ENCODE measurements at places on chromosomes 5 and 9.

DNA sequence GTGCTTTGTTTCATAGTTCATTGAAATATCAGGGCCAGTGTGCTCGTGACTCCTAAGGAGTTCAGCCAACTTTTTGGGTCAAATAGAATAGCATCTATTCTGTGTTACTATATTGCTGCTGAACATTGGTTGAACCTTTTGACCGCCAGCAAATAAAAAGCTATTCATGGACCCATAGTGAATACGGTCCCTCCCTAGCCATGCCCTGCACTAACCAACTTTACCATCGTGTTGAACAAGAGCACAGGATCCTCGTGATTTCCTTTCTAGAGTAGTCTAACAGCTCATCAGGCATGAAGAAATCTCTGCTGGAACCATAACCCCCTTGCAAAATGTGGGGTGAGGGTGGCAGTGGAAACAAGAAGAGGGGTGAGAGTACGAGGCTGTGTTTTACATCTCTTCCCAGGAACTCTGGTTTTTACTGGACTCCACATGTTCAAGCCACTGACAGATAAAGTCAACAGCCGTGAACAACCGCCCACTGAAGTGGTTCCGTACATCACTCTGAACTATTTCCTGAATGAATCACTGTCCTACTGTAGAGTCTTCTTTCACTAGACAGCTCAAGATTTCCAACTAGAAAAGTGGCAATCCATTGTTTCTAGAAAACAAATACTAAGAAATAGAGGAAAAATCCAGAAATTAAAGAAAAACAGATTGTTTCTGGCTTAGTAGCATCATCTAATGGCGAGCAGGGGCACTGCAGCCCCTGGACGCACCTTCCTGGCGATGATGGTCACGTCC lies 70.1 kb upstream of the SPATA31E1 start:
- H3K4me3 ChIP-seq: no peak overlapping the region
- no peak overlapping the region for H3K27ac ChIP-seq
- no peak for DNase-seq
- peaks cover 4% of the 10 kb centered on the region for H3K4me1 ChIP-seq
- no peaks in the 10 kb centered on the region for H3K36me3 ChIP-seq

- no peaks in the 10 kb centered on the region for H3K36me3 ChIP-seq
- no peaks in the 10 kb centered on the region for H3K27me3 ChIP-seq
- no peak overlapping the region for H3K4me3 ChIP-seq
- H3K27ac ChIP-seq: no peak overlapping the region
Observed at GRCh38 chr5:103587185-103587748, 24.7 kb upstream of the NUDT12 start.

DNA sequence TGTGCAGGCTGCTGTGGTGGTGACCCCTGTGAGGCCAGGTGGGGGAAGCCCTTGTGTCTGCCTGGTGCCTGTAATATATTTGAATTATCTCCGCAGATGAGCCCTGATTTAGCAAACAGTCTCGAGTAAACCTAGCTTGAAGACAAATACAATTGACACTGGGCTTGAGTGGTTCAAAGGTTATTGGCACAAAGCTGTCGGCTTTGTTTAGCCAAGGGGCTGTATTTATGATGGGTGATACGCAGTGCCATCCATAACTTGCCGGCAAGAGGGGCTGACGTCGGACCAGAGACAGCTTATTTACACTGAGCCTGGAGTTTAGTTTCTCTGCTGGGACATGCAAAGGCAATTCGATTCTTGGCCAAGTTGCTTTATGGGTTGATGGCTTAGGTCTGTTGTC lies 20.0 kb upstream of the PITX1 start:
- no peaks in the 10 kb centered on the region for H3K36me3 ChIP-seq
- no peak for DNase-seq
- no peaks in the 10 kb centered on the region for H3K4me1 ChIP-seq

DNA sequence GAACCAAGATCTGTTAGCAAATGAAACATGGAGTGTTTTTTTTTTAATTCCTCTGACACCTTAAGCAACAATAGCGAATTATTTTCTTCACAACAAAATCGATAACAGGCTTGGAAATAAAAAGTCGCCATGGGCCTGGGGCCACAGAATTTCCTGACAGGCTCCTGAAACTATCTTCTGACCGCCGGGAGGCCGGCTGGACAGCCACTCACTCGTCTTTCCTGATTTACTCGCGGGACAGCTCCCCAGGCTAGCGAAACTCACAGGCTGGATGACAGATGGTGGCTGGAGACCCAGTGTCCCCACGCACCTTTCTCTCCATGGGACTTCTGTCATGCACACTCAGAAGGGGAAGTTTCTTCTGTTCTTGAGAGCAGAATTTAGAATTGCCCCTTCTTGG lies 143.3 kb upstream of the IRX2 start:
- H3K4me1 ChIP-seq: no peaks in the 10 kb centered on the region
- no peaks in the 10 kb centered on the region for H3K36me3 ChIP-seq
- no peak overlapping the region for H3K4me3 ChIP-seq
- no peaks in the 10 kb centered on the region for H3K27me3 ChIP-seq
- DNase-seq: no peak

DNA sequence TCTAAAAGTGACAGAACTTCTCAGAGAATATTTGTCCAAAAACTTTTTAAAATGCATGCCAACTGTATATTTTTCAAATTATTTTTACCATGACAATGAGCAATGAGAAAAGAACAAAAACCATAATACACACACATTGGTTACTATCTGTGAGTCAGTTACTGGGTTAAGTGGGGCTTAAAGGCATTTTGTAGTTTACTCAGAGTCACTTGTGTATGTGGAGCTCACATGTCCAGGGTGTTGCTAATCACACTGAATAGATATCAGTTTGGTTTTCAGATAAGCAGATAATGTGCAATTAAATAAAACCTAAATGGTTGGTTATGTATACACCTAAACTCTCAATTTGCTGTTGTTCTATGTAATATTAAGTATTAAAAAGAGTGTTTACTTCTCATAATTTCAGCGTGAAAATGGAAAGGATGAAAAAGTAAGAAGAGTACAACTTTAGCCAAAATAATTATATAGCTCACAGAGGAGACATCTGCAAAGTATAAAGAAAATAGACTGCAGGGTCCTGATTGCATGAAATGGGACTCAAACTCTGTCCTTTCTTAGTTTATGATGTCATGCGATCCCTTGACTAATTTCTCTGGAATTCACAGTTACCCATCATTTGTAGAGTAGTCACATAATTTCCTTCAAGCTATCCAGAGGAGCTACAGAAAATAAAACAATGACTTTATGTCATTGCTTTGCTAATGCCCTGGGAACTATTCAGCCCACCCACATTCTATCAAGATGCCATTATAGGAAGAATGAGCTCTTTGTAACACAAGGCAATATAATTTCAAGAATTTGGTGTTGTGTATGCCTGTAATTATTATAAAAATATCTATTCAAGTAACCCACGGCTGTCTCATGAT lies 388.0 kb upstream of the ZNF608 start:
- no peaks in the 10 kb centered on the region for H3K4me1 ChIP-seq
- DNase-seq: no peak
- H3K27me3 ChIP-seq: no peaks in the 10 kb centered on the region

- no peak overlapping the region for H3K27ac ChIP-seq
- no peak overlapping the region for H3K4me3 ChIP-seq
- H3K4me1 ChIP-seq: no peaks in the 10 kb centered on the region
- H3K36me3 ChIP-seq: no peaks in the 10 kb centered on the region
- DNase-seq: no peak
Observed at GRCh38 chr9:107683566-107683965, 194.0 kb upstream of the KLF4 start.

- H3K36me3 ChIP-seq: no peaks in the 10 kb centered on the region
- no peaks in the 10 kb centered on the region for H3K27me3 ChIP-seq
- H3K27ac ChIP-seq: no peak overlapping the region
- H3K4me1 ChIP-seq: no peaks in the 10 kb centered on the region
- H3K4me3 ChIP-seq: no peak overlapping the region
Observed at GRCh38 chr5:57911438-57911837, 428.8 kb upstream of the ACTBL2 start.

DNA sequence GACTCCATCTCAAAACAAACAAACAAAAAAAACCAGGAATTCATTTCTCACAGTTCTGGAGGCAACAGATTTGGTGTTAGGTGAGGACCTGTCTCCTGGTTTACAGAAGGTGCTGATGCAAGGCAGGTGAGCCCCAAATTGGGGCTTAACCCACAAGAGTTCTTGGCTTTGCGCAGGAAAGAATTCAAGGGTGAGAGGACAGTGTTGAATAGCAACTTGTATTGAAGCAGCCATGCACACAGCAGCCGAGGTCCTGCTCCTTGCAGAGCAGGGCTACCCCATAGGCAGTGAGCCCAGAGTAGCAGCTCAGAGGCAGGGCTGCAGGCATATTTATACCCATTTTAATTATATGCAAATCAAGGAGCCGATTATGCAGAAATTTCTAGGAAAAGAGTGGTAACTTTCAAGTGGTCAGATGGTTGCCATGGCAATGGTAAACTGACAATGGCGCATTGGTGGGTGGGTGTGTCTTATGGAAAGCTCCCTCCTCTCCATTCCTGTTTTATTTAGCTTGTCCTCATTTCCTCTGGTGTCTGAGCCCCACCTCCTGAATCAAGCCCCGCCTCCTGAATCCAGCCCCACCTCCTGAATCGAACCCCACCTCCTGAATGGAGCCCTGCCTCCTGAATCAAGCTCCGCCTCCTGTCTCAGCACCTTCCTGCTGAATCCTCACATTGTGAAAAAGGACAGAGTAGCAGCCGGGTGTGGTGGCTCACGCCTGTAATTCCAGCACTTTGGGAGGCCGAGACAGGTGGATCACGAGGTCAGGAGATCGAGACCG lies 34.5 kb upstream of the COL5A1 start:
- peaks cover 17% of the 10 kb centered on the region for H3K4me1 ChIP-seq
- no peak overlapping the region for H3K4me3 ChIP-seq
- DNase-seq: no peak
- no peaks in the 10 kb centered on the region for H3K27me3 ChIP-seq
- H3K36me3 ChIP-seq: no peaks in the 10 kb centered on the region

DNA sequence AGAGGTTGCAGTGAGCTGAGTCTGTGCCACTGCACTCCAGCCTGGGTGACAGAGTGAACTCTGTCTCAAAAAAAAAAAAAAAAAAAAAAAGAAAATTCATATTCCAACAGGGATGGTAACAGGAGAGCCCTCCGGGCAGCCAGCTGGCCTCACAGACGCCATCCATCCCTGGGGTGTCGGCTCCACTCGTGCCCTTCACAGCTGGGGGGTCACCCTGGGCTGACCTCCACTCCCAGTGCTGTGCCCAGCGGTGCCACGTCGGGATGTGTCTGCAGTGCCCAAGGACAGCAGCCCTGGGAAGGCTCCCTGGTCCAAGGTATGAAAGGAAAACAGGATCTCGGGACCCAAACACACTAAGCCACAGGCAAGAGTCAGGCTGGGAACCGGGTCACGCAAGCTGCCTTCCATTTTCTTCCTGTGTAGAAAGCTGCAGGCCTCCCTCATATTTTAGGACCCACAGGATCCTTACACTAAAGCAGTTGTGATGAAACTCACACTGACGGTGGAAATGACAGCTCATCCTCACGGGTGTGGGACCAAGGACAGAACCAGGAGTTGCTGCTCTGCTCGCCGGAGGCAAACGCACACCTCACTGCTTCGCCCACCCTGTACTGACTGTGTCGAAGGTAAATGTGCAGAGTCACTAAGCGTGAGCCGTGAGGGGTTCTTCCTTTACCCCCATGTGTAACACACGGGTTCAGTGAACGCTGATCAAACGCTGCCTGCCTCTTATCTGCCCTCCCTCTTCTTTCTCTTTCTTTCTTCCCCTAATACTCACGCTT lies 5.3 kb downstream of the SLC12A7 start:
- H3K27me3 ChIP-seq: no peaks in the 10 kb centered on the region
- no peak overlapping the region for H3K27ac ChIP-seq
- no peak overlapping the region for H3K4me3 ChIP-seq

GRCh38 chr5:66713998-66714397 lies 117.8 kb downstream of the MAST4 start:
- no peaks in the 10 kb centered on the region for H3K27me3 ChIP-seq
- no peaks in the 10 kb centered on the region for H3K4me1 ChIP-seq
- H3K36me3 ChIP-seq: no peaks in the 10 kb centered on the region
- no peak overlapping the region for H3K27ac ChIP-seq

GRCh38 chr9:121711281-121711680 lies 59.8 kb downstream of the DAB2IP start:
- DNase-seq: no peak

- no peak overlapping the region for H3K27ac ChIP-seq
- H3K27me3 ChIP-seq: no peaks in the 10 kb centered on the region
- no peak overlapping the region for H3K4me3 ChIP-seq
Observed at GRCh38 chr5:131416729-131417128, 152.9 kb downstream of the CDC42SE2 start.

- H3K4me1 ChIP-seq: no peaks in the 10 kb centered on the region
- no peaks in the 10 kb centered on the region for H3K36me3 ChIP-seq
- no peak overlapping the region for H3K27ac ChIP-seq
- no peaks in the 10 kb centered on the region for H3K27me3 ChIP-seq
- no peak overlapping the region for H3K4me3 ChIP-seq
- no peak for DNase-seq
Observed at GRCh38 chr9:6049798-6050197, 34.4 kb upstream of the RANBP6 start.

DNA sequence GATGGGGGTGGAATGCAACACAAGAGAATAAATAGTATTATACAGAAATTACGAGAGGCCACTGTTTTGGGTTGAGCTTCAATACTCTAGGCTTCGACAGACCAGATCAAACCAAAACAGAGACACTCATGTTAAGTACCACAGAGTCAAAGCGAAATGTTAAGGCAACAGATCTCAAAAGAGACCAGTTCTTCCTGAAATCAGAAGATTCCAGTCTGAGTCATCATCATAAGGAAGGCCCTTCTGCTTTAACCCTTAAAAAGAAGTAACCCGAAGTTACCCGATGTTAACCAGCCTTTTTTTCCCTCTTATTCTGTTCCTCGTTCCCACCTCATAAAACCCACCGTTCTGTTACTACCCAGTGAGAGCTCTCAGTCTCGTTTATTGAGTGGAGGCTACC lies 75.9 kb downstream of the SFXN1 start:
- no peak overlapping the region for H3K4me3 ChIP-seq
- no peak overlapping the region for H3K27ac ChIP-seq
- no peaks in the 10 kb centered on the region for H3K4me1 ChIP-seq
- DNase-seq: no peak
- no peaks in the 10 kb centered on the region for H3K36me3 ChIP-seq

DNA sequence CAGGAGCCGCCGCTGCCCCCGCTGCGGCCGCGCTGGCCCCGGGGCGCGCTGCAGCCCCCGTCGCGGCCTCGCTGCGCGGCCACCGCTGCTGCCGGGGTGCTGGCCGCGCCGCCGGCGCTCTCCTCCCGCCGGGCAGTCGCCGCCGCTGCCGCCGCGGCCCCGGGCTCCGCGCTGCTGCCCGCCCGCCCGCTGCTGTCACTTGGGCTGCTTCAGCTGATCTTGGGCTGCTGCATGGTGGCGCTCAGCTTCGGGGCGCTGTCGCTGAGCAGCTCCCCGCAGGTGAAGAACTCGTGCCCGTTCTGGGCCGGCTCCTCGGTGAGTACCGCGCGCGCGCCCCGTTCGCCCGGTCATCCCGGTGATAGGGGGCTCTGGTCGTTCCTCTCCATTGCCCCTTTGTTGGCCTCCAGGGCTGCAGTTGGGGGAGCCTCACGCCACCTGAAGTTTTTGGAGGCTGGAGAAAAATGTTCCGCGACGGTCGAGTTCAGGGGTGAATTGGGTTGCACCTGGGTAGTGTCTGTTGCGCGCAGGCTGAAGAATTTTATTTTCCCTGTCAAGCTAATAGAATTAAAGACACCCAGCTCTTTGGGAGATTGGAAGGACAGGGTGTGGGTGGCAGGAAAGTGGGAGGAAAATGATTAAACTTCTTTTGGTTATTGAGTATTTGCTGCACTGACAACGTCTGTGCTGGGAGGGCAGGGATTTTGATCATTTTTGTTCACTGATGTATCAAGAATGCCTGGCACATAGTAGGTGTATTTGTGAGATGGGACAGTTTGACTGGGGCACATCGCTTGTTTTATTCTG lies 596 bp downstream of the ENTREP1 start:
- peaks cover 49% of the 10 kb centered on the region for H3K4me1 ChIP-seq
- DNase-seq: no peak
- H3K4me3 ChIP-seq: peak overlapping the region; percentile 70
- H3K27me3 ChIP-seq: no peaks in the 10 kb centered on the region
- peak overlapping the region; percentile 88 for H3K27ac ChIP-seq

- no peak overlapping the region for H3K27ac ChIP-seq
Observed at GRCh38 chr9:137797206-137798120, 80.1 kb upstream of the CACNA1B start.

Measured in esophagus muscularis mucosa (tissue), 4 donors.